HFF-Myc (cell line): ENCODE measurements at places on chromosomes 1 and 21.

DNA sequence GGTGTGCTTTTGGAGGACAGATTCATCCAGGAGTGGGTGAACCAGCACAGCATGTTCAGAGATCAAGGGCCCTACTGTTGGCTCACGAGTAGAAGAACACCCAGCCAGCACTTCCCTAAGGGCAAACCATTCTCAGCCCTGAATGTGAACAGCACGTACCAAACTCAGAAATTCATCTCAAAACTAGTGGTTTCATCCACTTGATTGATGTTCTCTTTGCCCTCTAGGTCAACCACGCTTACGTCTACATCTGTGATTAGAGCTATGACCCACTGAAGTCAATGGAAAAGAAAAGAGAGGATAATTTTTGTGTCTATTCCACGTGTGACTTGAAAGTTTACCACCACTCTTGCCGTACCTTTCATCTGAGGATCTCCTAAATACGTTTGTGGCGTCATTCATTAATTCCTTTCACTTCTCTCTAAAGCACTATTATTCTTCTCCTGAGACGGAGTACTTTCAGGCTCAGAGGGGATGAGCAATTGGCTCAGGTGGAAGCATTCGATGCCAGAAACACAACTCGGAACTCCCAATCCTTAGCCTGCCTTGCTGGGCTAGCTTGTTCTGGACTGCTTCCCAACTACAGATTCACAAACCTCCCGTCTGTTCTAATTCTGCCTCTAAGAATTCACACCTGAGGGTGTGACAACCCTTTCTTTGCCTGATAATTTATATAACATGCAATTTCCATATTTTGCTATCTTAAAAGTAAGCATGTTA, 57.3 kb upstream of the HIVEP3 start:
- no peak for DNase-seq

DNA sequence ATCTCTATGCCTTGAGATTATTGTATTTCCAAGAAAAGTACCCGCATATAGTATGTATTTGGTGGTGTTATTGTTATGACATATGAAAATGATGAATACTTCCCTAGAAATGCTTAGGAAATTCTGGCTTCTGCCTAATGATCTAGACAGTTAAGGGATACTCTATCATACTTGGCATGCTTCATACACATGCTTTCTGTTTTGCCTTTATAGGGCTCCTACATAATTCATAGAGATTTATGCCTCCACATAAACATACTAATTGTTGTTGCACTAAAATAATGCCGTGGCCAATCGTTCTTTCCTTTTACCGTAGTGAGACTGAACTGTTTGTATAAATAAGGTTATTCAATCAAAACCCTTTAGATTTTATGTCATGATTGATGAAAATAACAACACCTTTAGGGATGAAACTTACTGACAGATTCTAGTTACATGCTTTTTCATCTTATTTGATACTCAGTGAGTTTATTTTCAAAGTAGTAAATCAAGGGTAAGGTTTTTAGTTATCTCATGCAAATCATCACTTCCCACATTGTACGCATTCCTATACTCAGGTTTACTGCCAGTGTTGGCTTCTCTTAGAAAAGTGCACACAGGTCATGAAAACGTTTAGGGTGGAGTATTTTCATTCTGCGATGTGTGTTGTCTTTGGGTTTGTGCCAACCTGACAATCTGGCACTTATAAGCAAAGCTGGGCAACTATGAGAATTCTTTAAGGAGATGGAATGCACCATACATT, 40.5 kb upstream of the SCYL3 start:
- DNase-seq, result peak; percentile 12

- DNase-seq, result no peak
These were observed 133.7 kb downstream of the PTPN14 start for GRCh38 chr1:214417545-214418210.

DNA sequence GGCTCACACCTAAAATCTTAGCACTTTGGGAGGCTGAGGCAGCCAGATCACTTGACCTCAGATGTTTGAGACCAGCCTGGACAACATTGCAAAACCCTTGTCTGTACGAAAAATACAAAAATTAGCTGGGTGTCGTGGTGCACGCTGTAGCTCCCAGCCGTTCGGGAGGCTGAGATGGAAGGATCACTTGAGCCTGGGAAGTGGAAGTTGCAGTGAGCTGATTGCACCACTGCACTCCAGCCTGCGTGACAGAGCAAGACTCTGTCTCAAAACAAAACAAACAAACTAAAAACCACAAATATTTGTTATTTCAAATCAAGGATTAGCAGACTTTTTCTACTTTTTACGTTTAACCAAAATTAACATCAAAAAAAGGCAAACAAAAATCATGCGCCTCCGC, 31.3 kb downstream of the INKA2 start:
- no peak for DNase-seq

GRCh38 chr1:204746838-204747442, 61.4 kb upstream of the LRRN2 start:
- DNase-seq, result peak; percentile 19

GRCh38 chr1:30727824-30728223, 4.4 kb upstream of the MATN1 start:
- DNase-seq, result peak; percentile 38

DNA sequence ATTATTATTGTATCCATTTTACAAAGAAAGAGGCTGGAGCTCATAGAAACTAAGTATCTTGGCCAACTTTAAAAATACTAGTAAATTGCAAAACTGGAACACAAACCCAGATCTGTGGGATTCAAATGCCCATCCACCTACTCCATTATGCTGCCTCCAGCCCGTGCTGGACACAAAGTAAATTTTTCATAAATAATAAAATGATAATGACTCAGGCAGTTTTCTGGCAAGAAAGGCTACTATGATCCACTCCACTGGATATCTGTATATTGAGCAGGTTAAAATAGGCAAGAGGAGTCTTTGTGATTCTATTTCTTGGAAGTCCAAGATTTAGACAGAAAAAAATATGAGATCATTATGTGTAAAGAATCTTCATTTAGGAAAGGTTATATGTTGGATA, 138.3 kb upstream of the DUSP10 start:
- no peak for DNase-seq

GRCh38 chr1:10398278-10398733, 558 bp upstream of the PGD start:
- no peak for DNase-seq

DNA sequence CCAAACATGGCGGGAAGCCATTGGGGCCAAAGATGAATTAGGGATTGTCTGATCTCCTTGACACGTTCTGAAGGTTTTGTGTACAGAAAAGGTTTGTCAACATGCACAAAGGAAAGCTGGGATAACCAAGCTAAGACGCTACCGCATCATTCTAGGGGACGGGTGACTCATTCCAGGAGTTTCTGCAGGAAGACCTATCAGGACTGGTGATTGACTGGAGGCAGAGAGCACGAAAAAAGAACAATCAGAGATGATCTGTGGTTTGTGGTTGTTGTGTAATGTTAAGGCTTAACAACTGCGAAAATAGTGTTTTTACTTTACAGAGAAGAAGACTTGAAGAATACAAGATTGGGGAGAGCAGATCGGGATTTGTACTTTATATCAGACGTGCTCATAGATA, 22.2 kb upstream of the ERG start:
- no peak for DNase-seq

DNA sequence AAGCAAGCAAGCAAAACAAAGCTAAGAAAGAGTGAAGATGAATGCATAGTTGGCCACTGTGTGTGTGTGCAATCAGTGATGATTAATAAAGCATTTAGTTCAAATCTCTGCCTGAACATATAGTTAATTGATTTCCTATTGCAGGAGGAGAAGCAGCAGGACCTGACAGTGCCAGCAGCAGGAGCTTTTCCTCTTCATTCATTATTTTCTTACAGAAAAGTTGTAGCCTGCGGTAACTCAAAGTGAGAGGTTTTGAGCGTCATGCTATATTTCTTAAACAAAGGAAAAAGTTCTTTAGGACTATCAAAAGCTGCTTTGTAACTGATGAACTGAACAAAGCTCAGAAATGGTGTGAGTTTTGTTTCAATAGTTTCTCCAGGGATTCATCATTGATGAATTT, 379.9 kb downstream of the PTBP2 start:
- DNase-seq, result no peak

DNA sequence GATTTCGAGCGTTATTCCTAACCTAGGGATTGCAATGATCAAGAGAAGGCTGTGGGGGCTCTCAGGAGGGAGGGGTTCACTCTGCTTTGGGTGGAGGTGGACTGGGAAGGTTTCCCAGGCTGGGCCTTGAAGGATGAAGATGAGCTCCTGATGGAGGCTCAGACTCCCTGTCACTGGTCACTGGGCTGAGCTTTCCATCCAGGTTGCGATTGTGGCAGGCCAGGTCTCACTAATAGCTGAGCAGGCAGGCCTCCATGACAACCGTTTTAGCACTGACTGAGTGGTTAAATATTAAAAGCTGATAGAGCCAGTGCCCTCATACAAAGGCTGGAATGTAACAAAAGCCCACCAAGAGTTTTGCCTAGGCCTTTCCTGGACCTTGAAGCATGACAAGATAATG, 36.2 kb upstream of the EFCAB14 start:
- no peak for DNase-seq

GRCh38 chr1:188056011-188056410, 1227.3 kb downstream of the PLA2G4A start:
- DNase-seq, result no peak

DNA sequence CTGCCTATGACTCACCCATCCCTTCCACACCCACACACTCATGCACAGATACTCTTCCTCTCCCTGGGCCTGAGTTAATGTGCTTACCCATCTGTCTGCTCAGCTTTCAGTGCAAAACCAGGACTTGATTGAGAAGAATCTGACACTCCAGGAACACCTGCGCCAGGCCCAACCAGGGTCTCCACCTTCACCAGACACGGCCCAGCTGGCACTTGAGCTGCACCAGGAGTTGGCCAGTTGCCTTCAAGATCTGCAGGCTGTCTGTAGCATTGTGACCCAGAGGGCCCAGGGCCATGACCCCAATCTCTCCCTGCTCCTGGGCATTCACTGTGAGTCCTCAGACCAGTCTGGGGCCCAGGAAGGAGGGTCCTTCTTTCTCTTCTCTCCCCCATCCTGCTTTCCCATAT, 3.5 kb upstream of the SH3BGRL3 start:
- no peak for DNase-seq

DNA sequence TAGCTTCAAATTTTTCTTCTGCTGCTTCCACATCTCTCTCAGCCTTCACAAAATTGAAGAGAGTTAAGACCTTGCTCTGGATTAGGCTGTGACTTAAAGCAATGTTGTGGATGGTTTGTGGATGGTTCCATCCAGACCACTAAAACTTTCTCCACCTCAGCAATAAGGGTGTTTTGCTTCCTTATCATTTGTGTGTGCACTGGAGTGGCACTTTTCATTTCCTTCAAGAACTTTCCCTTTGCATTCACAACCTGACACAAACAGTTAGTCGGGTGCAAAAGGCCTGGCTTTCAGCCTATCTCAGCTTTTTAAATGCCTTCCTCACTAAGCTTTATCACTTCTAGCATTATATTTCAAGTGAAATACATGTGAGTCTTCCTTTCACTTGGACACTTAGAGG, 30.3 kb downstream of the DENND1B start:
- no peak for DNase-seq

DNA sequence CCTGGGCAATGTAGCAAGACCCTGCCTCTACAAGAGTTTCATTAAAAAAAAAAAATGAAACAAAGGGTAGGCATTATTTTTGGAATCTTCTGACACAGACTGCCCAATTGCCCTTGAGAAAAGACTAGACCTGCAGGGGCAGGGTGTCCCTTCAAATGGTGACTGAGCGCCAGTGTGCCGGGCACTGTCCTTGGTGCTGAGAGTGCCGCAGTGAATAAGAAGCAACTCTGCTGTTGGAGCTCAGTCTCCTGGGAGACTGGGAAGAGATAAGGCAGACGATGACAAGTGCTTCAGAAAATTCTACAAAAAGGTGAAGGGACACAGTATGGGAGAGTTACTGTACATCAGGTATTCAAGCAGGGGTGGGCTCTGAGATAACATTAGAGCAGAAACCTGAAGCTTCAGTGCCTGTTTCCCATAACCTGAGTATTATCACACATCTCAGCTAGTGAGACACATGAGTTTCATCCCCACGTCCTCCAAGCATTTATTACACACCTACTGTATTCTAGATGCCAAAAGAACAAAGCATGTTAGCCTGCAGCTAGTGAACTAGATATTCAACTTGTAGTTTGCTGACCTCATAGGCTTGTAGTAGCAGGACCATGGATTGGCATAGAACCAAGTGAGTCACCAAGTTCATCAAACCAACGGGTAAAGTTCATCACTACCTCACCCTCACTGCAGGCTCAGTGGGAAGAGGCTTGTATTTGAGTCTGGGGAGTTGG, 18.4 kb upstream of the RPL11 start:
- DNase-seq, result no peak

DNA sequence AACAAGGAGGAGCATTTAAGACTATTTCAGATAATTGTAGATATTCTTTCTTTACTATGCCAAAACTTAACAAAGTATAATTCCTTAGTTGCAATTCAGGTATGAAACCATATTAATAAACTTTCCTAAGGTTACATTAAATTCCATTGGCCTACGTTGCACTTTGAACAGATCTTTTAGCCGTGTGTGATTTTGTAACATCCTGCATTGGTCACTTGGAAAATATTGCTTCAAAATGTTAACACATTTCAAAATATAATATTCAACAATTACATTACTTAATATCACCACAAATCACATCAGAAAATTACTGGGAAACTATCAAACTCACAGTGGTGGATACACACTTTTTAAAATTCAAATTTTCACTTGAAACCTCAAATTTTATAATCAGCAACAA, 20.2 kb downstream of the ETS2 start:
- no peak for DNase-seq

- DNase-seq, result no peak
These were observed 62.6 kb upstream of the CLDN14 start for GRCh38 chr21:36542312-36543101.

DNA sequence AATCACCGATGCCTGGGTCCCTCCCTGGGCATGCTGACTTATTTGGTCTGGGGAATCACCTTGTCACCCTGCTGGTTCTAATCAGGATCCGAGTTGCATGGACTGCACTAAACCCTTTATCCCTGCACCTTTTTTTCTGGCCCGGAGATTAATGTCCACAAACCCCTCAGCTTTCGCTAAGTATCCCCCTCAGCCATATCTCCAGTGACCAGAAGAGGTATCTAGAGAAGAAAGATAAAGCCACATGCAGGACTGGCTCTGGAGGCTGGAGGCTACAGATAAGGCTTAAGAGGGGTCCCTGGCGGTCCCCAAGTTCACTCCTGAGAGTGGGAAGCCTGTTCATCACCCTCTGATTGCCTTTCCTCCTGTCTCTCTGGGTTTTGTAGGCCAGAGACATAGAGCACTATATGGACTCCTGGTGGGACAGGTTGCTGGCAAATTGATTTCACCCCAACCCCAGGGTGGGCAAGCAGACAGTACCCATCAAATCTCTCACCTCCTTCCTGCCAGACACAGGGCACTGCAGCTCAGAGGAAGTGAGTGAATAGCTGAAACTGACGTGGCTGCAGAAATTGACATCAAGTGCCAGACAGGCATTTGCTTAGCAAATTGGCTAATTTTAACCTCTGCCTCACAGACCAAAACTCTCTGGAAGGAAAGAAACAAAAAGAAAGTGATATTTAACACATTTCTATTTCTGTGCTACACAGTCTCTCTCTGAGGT, 38.8 kb downstream of the HMGB4 start:
- DNase-seq, result no peak

GRCh38 chr21:16388291-16388690, 658.5 kb downstream of the USP25 start:
- no peak for DNase-seq
